ENCODE measurements at places on chromosomes 7 and 10.

GRCh38 chr7:158587162-158588084, at the start of gene PTPRN2:
TSS of gene PTPRN2 (minus strand) at chr7:158587823.
- DNase-seq = peak; percentile 9

DNA sequence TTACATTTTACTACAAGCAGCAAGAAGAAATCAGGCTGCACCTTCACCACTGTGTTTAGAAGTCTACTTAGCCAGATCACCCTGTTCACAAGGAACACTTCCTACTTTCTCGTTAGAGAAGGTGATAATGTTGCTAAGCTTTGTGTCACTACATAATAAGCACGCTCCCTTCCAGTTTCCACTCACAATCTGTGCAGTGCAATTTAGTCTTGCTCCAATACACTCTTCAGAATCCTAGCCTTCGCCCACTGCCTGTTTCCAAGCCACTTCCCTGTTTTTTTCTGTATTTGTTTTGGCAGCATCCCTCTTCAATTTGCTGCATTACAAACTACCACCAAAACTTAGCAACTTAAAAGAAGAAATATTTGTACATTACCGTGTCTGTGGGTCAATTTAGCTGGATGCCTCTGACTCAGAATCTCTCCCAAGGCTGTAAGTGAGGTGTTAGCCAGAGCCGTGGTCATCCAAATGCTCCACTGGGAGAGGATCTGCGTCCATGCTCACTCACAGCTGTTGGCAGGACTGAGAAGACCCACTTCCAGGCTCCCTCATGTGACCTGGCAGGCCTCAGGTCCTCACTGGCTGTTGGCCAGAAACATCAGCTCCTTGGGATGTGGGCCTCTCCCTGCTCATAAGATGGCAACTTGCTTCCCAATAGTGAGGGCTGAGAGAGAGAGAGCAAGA, 110.4 kb downstream of the PON1 start:
- DNase-seq = no peak

GRCh38 chr10:74167443-74167842, 16.4 kb downstream of the ADK start:
- no peak for DNase-seq

DNA sequence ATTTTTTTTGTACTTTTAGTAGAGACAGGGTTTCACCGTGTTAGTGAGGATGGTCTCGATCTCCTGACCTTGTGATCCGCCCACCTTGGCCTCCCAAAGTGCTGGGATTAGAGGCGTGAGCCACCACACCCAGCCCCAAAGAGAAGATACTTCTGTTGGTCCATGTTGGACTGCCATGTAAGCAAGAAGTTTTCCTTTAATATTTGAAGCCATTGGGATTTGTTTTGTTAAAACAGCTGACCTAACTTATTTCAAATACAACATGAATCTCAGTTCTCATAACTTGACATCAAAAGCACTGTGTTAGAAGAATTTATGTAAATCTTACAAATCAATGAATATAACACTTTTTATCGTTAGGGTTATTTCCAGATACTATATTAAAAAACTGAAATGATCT, 302.4 kb downstream of the SDHAF3 start:
- DNase-seq = no peak

- DNase-seq = no peak
Observed at GRCh38 chr10:75744261-75744660, 312.8 kb downstream of the LRMDA start.

DNA sequence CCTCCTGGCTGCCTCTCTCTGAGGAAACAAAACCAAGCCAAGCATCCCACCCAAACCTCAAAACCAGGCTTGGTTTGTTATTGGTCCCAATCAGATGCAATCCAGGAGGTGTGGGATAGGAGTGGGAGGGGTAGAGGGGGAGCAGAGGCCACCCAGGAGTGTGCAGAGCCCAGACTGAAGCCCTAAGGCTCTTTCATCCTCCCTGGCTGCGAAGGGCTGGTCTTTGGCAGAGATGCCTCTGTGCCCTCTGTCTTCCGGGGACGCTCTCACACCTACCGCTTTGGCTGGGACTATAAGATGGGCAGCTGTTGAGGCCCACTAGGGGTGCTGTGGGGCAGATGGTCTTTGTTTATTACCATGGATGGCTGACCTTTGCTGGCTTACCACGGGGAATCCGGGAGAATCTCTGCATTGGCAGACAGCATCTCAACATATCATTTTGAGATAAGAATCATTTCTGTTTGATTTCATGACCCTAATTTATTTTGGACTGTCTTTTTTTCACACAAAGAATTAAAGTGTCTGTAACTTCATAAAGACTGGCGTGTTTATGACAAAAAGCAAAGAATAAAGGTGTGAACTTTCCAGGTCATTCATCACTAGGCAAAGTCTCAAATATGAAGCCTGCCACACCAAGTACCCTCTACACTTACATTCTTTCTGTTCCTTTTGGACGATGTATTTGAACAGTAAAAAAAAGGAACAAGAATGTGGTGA, 6.5 kb upstream of the DENND2A start:
- DNase-seq = no peak
